ENCODE measurements at places on chromosomes 2 and 18. TPM values are rescaled to one million over a fixed set of nuclear protein-coding genes. Genes with fewer than 3 reads are reported as not detected.
A peak's percentile ranks its signal among the peaks of the same experiment; 100 is the strongest.

DNA sequence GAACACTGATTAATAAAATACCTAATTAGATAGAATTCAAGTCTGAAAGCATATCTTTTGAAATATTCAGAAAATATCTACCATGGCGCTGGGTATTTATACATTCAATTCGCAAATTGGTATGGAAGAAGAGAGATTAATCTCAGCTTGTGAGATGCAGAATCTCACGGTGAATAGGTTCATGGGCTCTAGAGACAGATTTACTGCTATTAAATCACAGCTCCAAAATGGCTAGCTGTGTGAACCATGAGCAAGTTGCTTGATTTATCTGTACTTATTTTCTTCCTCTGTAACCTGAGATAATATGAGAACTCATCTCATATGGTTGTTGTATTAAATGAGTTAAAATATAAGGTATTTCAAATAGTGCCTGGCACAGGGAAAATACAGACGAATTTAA lies 556.7 kb downstream of the FBXO15 start:
- DNase-seq, result no peak

Gene SLC5A7
- polyA plus RNA-seq, result 0.76 TPM

Gene LAMA3
- polyA plus RNA-seq, result 2.2 TPM

Gene SERPINB12
- not detected for polyA plus RNA-seq

Gene GPR75
- 3.9 TPM for polyA plus RNA-seq

DNA sequence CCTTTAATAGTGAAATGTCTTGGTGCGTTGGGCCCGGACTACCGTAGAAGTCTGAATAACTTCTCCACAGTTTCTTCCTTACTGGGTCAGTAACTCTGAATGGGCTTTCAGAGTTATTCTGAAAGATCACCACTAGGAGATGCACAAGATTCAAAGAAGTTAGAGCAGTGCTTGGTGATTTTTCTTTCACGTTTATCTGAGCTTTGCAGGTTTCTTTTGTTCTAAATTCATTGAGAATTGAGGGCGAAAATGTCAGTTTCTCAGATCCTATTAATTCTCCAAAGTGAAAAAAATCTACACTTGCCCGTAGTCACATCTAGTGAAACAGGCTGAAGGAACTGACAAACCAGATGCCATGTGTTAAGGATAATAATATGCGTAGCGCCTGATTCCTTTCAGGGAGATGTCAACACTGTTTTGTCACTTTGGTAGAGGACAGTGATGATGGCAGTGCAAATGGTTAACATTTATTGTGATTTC lies 70.1 kb downstream of the QPCT start:
- peak; percentile 65 for DNase-seq

Gene ZCCHC2
- polyA plus RNA-seq, result 17.5 TPM

Gene ITGA4
- 27.9 TPM for polyA plus RNA-seq

Gene C1QL2
- not detected for polyA plus RNA-seq

- no peak for DNase-seq
Measured at GRCh38 chr18:52403291-52404021, 63.5 kb downstream of the DCC start.

GRCh38 chr18:33924576-33924975 lies 300.1 kb downstream of the NOL4 start:
- no peak for DNase-seq

GRCh38 chr18:23238152-23238531 lies 102.9 kb downstream of the CABLES1 start:
- DNase-seq, result no peak

Gene DES
- polyA plus RNA-seq, result 6.0 TPM

DNA sequence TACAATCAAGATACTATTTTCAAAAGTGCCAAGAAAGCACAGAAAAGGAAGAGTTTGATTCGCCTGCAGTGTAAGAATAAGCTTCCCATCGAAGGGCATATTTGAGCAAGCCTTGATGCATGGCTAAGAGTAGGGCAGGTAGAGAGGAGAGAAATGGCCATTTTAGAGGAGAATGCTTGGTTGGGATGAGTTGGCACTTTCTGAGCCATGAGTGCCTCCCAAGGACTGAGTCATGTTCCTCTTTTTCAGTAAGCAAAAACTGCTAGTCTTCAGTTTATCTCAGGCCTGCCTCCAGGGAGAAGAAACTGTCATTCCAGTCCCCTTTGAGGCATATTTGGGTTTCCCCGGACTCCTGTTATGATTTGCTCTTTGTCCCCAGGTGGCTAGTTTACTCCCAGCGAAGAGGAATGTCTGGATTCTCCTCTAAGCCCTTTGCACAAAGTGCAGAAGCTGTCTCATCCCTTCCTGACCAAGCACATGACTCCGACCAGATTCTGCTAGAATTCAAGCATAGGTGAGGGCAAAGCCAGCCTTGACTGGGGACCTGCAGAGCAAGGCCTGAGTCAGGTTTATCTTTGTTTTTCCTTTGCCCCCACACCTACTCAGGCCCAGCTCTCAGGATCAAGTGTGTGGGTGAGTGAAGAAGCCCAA lies 115.2 kb downstream of the TTC32 start:
- DNase-seq, result no peak

- no peak for DNase-seq
Measured at GRCh38 chr2:15914596-15915385, 25.6 kb upstream of the MYCN start.

DNA sequence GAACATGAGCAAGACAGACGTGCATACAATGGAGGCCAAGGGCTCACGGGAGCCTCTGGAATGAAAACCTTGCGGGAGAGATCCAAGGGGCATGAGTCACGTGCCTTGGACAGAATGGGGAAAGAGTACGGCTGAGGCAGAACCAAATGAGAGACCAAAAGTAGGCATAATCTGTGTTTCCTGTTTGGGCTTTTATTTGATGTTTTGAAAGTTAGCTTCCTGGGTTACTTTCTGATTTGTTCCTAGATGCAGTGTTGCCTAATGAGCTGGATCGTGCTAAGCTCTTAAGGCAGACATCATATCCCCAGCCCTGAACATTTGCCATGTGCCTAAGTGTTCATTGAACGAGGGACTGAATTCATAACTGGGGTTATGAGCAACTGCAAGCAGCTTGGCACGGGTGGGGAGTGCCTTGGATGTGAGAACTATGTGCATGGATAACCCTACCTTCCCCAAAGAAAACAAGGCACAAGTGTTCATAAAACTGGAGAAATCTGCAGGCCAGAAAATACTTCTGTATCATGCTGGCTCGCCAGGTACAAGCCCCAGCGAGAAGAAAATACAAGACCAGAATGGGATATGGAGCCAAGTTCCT lies 60.3 kb upstream of the RPL31 start:
- no peak for DNase-seq

- DNase-seq, result no peak
Measured at GRCh38 chr2:119756837-119757236, 2.9 kb upstream of the PTPN4 start.

Gene CFAP210
- polyA plus RNA-seq, result 2.6 TPM

DNA sequence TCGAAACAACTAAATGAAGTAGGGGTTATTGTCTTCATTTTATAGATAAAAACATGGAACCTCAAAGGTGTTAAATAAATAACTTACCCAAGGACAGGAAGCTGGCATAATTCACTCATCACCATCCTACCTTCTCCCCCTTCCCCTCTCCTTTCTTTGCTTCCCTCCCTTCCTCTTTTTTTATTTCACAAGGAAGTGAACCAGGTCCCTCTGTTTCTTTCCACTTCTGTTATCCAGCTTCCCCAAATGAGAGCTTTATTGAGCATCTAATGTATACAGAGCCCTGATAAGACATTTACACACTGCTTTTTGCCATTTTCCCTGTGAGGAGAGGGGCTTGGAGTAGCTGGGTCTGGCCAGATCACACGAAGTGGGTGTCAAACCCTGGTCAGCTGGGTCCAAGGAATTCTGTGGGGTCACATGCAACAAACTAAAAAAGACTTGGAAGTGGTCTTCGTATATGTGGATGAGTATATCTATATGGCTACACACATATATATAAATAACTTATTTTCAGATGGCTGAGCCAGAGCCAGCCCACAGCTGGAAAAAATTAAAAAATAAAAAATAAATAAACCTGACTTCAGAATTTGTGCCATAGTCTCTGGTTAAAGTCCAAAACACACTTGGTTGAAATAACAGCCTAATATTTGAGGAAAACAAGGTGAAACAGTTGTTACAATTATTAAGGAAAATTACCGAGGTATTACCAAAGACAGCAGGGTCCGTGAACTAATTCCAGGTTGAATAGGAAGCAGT lies 49.3 kb upstream of the FOSL2 start:
- no peak for DNase-seq

DNA sequence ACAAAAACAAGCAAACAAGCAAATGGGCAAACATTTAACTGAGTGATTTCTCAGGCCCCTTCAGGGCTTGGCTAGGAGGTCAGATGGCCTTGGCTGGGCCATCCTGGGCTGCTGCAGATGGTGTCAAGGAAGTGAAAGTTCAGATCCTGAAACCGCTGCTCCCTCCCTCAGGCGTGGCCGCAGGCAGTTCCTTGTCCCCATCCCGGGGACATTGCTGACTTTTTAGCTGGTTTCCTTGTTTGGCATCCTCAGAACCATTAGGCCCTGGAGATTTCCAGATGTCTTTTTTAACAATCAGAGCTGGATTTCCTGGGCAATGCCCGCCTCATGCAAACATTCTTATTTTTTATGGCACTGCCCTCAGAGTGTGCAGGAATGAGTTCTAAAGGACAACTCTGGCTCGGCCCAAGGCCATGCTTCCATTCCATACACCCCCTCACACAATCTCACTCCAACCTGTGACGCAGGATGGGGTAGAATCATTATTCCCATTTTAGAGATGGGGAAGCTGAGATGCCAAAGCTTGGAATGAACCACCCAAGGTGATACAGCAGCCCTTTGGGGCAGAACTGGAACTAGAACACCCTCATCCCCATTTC lies 86.1 kb upstream of the ZCCHC2 start:
- DNase-seq, result no peak

Gene PLA2R1
- polyA plus RNA-seq, result 129 TPM

Gene LRP2
- polyA plus RNA-seq, result 232 TPM

DNA sequence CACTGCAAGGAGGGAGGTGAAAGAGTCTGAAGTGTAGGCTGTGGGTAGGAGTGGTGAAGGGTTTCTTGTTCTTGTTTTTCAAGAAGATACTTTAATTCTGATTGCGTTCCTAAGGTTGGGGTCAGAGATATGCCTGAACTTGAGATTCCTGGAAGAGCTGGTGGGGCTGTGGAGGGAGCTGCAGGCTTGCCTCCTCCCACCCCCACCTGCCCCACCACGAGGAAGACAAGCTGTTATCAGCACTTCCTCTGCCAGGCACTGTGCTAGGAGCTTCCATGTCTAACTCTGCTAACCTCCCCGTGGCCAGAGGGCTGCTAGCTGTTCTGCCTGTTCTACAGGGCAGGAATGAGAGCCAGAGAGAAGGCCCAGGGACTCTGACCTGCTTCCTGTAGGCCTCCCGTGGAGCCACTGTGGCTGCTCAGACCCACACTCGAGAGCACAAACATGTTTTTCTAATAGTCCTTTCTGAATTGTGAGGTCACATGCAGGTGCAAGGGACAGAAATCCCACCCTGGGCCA lies 13.7 kb downstream of the ANKRD23 start:
- DNase-seq, result no peak

DNA sequence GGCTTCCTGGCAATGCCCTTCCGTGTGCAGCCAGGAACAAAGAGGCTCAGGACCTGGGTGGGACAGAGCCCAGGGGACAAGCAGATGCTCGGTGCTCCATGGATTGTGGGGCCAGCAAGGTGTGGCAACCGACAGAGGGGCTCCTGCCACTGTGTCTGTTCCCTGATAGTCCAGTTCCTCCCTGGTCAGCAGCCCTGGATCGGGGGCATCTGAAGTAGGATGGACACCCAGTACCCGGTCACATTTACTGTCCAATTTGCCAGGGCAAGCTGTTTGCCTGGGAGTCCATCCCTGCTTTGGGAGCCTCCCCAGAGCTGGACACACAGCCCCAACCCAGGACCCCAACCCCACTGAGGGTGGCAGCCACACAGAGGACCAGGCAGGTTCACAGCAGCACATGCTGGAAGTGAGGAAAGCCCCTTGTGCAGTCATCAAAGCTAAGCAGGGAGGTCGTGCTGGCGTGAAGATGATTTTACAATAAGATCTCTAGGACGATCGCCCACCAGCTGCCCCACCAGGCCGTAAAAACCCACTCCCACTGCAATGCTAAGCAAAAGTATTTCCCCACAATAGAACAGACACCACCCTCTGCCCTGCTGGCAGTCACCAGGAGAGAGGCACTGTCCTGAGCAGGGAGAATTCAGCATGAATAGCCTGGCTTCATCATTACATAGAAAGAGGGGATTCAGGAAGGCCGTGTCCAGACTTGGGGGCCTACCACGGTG lies 141.7 kb downstream of the NDUFA10 start:
- no peak for DNase-seq

GRCh38 chr2:201643216-201643890 lies at the start of gene TMEM237:
Gene TMEM237 (minus strand): TSS chr2:201643503. CDS start chr2:201643400, 103 bp downstream.
- DNase-seq, result peak; percentile 54

Gene REG1A
- polyA plus RNA-seq, result not detected

- no peak for DNase-seq
Measured at GRCh38 chr2:223519471-223519870, 82.7 kb downstream of the SCG2 start.

Gene CAVIN2
- polyA plus RNA-seq, result 31.2 TPM

DNA sequence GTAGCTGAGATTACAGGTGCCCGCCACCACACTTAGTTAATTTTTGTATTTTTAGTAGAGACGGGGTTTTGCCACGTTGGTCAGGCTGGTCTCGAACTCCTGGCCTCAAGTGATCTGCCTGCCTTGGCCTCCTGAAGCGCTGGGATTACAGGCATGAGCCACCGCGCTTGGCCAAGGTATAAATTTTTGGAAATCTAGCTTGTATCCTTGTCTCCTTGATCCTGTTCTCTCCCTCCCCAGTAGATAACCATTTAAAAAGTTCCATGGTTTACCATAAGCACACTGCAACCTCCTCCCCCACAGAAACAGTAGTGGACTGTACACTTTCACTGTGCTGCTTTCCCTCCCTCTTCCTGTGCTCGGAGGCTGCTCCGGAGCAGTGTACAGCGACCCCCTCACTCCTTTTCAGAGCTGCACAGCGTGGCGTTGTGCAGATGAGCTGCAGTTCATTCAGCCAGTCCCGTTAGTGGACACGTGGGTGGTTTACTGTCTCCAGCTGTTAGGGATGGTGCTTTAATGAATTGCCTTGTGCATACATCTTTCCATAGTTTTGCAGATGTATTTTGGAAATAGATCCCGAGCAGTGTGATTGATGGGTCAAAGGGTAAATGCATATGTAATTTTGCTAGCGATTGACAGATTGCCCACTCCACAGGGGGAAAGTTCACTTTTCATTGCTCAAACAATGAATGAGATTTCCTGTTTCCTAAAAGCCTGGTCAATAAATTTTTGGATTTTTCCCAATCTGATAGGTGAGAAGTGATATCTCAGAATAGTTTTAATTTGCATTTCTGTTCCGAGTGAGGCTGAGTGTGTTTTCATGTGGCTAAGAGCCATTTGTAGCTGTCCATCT lies 14.8 kb downstream of the ASB1 start:
- DNase-seq, result no peak
